ENCODE measurements at places on chromosomes 5 and 9. TPM values are rescaled to one million over a fixed set of nuclear protein-coding genes. Genes with fewer than 3 reads are reported as not detected.

FAM221B gene
- total RNA-seq: not detected

STOM gene
- 32.9 TPM for total RNA-seq

SLC46A2 gene
- total RNA-seq: 0.07 TPM

MYO10 gene
- 90.8 TPM for total RNA-seq

DNA sequence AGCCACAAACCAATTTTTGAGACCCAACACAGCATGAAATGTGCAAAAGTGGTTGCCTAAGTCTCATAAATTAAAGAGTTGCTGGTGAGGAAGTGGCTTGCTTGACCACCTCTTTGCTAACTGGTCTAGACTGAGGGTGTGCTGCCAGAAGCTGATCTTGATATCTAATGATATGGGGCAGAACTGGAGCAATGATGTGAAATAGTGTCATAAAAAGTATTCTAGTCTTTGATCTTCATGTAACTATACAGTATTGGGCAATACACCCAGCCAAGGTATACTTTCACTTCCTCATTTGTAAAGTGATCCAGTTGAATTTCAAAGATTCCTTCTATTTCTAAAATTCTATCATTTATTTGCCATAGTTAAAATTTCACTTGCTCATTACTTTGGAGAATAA lies 5.9 kb upstream of the YTHDC2 start:
- DNase-seq: no peak
